ENCODE measurements at places on chromosomes 2 and 18.

DNA sequence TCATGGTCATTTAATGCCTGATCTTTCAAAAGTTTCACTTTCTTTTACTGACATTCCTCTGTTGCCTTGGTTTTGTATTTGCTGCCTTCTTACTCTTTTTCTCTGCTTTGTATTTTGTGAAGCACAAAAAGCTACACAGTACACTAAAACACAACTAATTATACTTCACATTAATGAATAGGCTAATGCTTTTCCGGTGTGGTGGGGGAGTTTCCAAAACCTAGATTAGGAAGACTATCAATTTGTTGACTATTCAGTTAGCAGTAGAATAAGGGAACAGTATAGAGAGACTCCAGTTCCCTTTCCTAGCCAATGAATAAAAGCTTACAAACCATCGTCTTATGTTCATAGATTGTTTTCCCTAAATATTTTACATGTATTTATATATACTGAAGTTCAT is 468.3 kb downstream of the SPAG16 start:
- DNase-seq = no peak

DNA sequence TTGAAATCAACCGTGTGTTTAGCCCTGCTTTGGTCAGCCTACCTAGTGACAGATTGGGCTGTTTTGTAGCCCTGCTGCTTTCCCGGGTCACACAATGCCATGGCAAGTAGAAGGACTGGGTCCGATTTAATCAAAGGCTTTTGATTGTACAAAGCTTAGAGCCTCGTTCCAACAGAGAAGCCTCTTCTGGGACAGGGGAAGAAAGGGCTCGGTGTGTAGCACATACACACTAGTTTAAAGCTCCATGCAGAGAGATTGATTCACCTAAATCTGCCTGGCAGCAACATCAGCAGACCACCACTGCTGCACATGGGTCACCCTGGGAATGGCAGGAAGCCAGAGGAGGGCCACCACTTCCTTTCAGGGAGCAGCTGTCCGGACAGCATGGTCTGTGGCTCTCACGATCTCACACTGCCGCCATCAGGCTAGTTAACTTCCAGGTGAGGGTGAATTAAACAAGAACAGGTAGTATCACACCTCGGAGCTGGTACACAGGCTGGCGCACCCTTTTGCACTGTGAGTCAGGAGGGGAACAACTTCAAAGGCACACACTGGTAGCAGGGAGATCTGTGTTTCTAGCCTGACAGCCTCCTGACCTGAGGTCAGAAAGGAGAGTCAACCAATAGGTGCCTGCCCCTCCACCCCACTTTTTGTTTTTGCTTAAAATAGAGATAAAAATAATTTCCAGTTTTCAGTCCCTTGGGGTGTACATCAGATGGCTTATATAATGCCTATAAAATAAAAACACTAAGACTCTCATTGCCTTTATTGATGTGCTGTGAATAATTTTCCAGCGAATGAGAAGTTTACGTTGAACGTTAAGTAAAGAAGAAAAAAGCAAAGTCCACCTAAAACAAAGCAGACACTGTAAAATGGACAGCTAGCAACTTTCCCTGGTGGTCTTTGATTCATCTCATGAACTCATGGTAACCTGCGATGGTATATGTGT is 108.5 kb downstream of the CDCA7 start:
- DNase-seq = no peak

GRCh38 chr2:102181919-102182635 is 4.7 kb upstream of the IL1RL2 start:
- DNase-seq = no peak

DNA sequence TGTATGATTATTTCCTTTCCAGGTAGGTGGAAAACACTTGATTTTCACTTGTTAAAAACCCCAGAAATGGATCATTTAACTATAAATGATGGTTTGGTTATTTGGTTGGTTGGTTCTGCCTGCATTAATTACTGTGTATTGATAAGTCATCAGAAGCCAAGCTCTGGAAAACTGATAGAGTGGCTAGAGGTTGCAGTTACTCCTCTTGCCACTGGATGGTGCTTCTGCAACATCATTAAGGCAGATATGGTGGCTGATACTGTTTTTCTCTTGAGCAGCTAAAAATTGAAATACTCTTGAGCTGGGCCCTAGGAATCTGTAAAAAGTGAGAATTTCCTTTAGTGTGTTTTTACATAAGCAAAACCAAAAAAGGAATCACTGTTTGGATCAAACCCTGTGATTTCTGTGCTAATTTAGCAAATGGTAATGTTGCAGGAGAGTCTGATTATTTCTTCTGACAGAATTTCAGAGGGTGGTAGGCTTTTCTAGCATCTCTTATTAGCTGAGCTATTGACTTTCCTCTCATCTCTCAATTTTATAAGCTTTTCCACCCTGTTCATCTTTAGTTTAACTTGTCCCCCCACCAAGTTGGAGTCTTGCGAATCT is 54.3 kb downstream of the RAB10 start:
- no peak for DNase-seq

GRCh38 chr2:50476174-50476573 is 555.8 kb downstream of the NRXN1 start:
- DNase-seq = no peak

GRCh38 chr18:79850731-79851130 is 53.0 kb downstream of the KCNG2 start:
- no peak for DNase-seq

DNA sequence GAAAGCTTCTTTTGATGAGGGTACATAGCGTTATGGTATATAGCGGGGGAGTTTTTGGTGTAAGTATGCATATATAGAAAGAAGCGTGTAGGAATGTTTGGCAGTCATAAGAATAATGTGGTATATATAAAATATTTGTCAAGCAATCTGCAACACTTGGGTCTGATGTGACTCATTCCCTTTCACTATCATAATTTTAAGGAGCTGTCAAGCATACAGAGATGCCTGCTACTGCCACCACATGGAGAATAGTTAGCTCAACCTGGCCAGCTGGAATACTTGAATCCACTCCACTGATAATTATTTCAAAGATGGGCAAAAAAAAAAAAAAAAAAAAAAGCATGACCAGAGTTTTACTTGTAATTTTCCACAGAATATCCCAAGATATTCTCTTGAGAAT is 559.8 kb upstream of the REG3G start:
- no peak for DNase-seq

GRCh38 chr2:119826370-119826961 is 66.7 kb downstream of the PTPN4 start:
- peak; percentile 64 for DNase-seq

DNA sequence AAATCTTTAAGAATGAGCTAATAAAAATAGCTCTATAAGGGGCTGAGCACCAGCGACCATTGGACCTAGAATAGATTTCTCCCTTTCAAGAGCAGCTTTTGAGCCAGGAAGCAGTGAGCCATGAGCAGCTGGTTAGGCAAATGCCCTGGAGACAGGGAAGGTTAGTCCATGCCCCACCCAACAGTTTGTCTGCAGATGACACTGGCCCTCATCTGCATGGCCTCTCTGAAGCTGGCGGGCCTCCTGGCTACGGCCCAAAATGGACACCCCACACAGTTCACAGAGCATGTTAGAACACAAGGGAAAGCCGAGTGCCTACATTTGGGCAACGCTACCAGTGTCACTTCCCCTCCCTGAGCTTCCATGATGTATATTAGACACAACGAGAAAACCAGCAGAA is 201.1 kb downstream of the MGAT5 start:
- no peak for DNase-seq

DNA sequence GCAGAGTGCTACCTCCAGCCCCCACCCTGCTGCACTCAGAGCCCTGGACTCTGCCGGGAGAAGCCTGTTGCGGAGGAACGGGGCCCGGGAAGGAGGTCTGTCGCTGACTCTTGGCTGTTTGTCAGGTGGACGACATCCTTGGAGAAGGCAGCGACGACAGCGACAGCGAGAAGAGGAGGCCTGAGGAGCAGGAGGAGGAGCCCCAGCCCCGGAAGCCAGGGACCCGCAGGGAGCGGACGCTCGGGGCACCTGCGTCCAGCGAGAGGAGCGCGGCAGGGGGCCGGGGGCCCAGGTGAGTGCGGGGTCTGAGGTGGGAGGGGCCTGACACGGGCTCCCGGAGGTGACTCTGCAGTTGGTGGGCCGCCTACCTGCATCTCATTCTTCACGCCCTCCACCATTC is 56.6 kb downstream of the CTDP1 start:
- DNase-seq = no peak

GRCh38 chr2:225112362-225113126 is 70.3 kb upstream of the DOCK10 start:
- no peak for DNase-seq

DNA sequence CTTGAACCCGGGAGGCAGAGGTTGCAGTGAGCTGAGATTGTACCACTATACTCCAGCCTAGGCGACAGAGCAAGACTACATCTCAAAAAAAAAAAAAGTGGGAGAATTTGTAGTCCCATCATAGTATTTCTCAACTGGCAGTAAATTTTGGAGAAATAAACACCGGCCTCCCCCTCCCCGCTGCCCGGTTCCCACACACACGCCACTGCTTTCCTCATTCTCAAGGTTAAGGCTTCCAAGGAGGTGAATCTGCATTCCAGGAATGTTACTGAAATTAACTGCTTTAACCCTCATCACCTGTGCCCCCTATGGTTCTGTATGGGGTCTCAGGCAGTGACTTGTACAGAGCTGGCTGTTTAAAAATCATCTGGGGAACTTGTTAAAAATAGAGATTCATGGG is 49.9 kb downstream of the MRPL35 start:
- DNase-seq = no peak

GRCh38 chr2:47152803-47153202 is 2.3 kb downstream of the STPG4 start:
- DNase-seq = no peak

GRCh38 chr2:195532628-195533271 is 124.3 kb upstream of the SLC39A10 start:
- DNase-seq = no peak

- DNase-seq = peak; percentile 68
Measured at GRCh38 chr2:127640082-127641072, 5.6 kb upstream of the GPR17 start.

- peak; percentile 56 for DNase-seq
Measured at GRCh38 chr2:226799976-226800940, 638 bp upstream of the IRS1 start.

DNA sequence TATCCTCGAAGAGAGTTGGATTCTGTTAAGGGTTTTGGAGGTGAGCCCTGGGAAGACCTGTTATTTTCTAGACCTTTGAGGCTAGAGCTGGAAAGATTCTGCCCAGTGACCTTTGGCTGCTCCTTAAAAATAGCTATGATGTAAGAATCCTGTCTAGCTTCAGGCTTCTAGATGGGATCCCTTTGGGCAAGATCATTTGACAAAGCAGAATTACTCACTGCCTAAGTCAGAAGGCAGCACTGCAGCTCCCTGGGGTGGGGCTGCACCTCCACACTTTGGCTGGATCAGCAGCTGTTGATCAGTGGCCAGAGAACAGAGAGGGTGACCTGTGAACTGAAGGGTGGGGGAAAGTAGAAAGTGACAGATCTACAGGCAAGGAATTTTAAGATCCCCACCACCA is 103.8 kb downstream of the ASAP2 start:
- DNase-seq = no peak

GRCh38 chr18:29883114-29883513 is 1159.4 kb downstream of the DSC3 start:
- DNase-seq = no peak

DNA sequence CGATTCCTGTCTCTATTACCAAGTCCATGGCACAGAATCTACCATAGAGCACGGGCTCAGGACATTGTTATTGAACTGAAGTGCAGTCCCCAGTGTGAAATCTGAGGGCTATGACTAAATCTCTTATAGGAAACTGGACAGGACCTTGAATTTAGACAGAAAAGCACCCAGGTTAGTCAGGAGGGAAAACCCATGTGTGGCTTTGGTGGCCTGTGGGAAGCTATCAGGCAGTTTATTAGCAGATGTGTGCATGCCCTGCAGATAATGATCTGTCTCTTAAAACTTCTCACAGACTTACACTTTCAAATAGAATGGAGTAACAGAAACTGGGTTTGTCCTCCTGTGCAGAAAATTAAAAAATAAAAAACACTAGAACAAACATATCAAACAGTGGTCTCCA is 610.0 kb upstream of the RAB6C start:
- DNase-seq = no peak

- no peak for DNase-seq
Measured at GRCh38 chr2:112995346-112995920, 9.8 kb upstream of the IL36A start.

GRCh38 chr18:12302391-12303147 is 5.5 kb upstream of the TUBB6 start:
- no peak for DNase-seq

DNA sequence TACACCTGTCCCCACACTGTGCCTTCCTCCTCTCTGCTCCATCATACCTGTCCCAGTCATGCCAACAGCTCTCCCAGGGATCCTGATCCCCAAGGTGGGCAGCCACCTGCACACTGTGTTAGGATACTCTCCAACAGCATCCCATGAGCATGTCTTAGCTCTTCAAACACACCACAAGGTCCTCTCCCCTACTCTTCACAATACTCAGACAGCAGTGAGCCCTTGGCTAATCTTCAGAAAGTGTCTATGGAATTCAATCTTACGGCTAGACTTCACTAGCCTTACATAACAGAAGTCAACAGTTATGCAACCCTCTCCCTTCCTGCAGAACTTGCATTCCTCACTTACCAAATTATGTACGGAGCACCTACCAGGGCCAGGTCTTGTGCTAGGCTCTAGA is 79.9 kb downstream of the MYO5B start:
- no peak for DNase-seq
